ENCODE measurements at places on chromosomes 16 and 17.

- no peak for DNase-seq
These were observed 19.1 kb downstream of the FAM83G start for GRCh38 chr17:18985475-18985874.

DNA sequence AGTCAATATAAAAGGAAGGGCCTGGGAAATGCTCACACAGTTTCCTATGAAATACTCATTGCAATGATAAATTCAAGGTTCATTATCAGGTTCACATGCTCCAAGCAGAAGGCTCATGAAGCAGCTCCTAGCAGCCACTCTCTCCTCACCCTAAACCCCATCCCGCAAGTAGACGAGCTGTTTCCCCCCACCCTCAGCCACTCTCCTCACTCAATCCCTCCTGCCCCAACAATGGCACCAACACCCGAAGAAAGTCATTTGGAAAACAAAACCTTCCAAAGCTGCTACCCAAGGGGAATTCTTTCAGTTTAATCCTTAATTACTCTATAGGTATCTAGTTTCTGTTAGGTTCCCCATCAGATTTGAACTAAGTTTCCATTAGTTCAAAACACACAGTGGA, 69.7 kb downstream of the CREBBP start:
- DNase-seq, result no peak

DNA sequence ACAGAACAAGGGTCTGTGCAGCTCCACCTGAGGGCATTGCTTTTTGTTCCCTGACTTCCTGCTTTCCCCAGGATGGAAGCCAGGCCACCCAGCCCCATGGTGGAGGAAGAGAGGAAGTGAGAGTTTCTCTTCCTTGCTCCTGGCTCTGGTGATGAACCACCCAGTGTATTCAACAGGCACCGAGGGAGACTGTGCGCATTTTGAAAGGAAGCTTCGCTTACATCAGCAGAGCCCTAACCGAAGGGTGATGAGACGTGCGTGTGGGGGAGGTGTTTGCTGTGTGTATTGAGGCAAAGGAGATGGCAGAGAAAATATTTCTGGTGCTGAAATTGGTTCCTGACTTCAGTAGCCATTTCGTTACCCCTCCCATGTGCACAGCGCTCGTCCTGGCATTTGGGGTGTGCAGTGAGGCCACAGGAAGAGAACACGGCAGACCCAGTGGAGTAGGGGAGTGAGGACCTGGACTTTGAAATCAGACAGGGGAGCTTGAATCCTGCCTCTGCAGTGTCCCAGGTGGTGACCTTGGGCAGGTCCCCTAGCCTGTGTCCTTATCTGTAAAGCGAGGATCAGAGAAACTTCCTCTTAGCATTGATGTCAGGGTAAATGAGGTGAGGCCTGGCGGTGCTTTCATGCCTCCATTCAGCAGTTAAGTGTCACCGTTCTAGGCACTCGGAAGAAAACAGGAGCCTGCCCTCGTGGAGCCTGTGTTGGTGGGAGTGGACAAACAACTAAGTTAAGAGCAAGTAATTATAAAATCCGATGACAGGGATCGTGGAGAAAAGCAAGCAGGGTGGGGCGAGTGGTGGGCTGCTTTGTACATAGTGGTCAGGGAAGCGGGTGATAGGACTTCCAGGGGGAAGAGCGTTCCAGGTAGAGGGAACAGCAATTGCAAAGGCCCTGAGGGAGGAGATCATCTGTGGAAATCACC, 7.4 kb downstream of the CMIP start:
- DNase-seq, result peak; percentile 99

GRCh38 chr17:7295230-7296180, 1.1 kb upstream of the YBX2 start:
- no peak for DNase-seq

GRCh38 chr17:52979921-52980320, 821.4 kb upstream of the CA10 start:
- DNase-seq, result no peak

GRCh38 chr16:85687651-85688471, 893 bp downstream of the GINS2 start:
- DNase-seq, result no peak

DNA sequence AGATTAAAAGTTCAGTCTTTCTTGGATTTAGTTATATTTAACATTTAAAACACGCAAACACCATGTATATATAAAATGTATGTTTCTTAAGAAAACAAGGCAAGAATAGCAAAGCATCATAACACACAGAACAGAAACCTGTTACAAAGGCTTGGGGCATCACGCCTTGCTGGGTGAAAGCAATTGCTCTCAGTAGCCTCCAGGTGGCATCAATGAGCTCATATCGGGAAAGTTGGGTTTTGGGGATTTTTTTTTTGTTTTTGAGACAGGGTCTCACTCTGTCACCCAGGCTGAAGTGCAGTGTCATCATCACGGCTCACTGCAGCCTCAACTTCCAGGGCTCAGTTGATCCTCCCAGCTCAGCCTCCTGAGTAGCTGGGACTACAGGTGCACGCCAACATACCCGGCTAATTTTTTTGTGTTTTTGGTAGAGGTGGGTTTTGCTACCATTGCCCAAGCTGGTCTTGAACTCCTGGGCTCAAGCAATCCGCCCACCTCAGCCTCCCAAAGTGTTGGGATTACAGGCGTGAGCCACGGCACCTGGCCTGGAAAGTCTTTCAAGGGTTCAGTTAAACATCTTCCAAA, 56.9 kb downstream of the CYB5D2 start:
- DNase-seq, result peak; percentile 36

DNA sequence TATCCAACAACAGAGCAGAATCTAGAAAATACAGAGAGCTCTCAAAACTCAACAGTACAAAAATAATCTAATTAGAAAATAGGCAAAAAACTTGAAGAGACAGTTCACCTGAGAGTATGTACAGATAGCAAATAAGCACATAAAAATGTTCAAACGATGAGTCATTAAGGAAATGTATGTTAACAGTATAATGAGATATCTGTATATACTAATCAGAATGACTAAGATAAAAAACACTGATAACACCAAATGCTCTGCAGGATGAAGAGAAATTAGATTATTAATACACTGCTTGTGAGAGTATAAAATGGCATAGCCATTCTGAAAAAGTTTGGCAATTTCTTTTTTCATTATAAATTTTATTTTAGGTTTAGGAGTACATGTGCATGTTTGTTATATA, 1307.6 kb upstream of the GOT2 start:
- DNase-seq, result no peak

DNA sequence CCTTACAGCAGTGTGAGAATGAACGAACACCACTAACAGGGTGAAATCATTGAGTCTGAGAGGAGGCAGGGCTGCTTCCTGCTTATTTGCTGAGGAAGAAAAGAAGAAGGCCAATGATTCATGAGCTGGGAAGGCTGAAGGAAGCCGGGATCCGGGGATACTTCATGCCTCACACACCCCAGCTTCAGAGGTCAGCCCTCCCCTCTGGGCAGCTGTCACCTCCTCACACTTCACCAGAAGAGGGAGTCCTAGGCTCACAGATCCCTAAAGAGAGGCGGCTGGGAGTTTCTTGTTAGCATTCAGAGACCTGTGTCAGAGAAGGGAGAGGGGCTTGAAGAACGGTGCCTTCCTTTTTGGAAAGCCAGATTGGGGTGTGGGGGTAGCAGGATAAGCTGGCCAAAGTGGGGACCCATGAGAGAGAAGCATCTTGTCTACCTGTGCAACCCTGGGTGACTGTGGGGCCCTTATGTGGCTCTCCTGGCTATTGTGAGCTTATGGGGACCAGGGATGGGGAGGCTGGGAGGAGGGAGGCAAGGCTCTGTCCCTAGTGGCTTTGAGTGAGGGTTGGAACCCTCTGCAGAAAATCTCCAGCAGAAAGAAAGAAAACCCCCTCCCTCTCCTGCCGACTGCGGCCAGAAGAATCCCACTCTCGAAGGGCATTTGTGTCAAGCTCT, 94.6 kb downstream of the RGS9 start:
- peak; percentile 70 for DNase-seq

DNA sequence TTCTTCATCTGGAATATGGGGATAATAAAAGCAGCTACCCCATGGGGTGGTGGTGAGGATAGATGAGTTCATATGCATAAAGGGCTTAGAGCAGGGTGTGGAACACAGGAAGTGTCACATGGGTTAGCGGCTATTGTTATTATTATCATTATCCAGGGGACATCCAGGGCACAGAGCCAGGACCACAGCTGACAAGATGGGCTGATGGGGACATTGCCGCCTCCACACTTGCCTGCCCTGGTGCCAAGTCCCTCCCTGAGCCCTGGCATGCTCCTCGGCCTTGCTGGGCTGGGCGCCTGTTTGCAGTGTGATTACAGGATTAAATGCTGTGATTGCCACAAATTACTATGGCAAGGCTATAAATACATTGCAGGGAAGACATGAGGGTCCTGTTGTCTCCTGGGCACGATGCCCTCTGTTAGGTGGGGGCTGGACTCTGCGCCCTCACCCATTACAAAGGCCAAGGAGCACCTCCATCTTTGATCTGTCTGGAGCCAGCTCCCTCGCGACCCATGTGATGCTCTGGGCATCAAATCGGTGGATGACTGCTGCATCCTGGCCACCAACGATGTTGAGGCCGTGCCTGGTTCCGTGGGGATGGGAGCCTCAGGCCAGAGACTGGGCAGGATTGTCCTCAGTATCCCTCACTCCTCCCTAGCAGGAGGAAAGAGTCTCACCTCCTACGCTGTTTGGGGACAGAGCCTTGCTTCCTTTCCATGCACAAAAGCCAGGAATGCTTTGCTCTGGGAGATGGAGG, 43.2 kb downstream of the PIMREG start:
- DNase-seq, result no peak

DNA sequence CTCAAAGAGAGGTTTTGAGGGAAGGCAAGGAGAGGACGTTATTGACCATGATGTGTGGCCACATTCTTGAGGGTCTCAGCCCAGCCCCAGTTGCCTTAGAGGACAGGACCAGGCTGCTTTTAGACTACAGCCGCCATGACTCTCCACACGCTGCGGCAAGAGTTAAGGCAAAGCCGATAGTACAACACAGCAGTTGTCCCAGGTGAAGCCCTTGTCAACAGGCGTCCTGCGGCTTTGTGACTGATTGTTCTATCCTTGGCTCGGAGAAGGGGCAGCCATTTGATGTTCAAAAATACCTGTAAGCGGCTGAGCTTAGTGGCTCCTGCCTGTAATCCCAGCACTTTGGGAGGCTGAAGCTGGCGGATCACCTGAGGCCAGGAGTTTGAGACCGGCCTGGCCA, 28.8 kb downstream of the TMEM92 start:
- no peak for DNase-seq

DNA sequence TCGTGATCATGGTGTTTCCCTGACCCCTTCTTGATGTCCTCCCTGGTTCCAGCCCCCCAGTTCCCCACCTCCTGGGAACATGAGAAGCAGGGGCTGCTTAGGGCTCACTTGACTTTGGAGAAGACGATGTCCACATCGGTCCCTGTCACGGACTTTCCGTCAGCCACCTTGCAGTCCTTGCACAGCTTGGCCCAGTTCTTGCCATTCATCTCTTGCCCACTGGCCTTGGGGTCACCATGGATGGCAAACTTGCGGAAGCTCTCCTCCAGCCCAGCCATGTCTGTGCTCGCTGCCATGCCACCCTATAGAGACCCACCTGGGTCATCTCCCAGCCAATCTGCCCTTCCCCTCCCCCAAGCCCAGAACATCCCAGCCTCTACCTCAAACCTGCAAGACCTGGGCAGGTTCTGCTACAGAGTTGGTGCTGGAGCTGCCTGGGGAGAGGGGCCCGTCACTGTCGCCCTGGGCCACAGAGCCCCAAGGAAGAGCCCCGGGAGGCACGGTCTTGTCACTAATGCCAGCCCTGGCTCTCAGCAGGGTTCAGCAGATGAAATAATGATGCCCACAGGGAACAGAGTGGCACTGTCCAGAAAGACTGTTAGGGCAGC, 2.4 kb downstream of the TPPP3 start:
- no peak for DNase-seq

GRCh38 chr16:80158766-80159165, 382.0 kb upstream of the DYNLRB2 start:
- no peak for DNase-seq

- no peak for DNase-seq
These were observed 16.8 kb downstream of the TMEM94 start for GRCh38 chr17:75473246-75473645.

DNA sequence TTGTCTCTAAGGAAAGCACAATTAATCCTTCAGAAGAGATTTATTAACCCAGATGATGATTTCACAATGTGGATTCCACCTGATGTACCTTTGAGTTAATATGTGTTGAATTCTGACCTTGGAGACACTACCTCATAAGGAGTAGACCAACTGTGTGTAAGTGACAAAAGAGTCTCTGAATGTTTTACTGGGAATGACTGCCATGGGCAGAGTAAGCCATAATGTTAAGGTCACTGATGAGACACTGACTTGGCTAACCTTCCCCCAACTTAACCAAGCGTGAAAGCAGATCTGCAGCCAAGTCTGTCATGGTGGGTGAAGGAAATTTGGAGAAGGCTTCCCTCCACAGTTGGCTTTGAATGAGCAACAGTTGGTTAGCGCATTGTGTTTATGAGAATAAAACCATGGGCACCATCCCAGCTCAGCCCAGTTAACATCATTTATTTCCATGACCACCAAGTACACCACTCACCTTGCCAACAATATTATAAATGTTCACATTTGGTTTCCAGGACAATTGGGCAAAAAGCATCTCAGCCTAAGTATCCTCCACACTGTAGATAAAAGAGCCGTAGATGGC, 618.5 kb downstream of the KCNJ2 start:
- DNase-seq, result no peak

- DNase-seq, result peak; percentile 68
These were observed 20.7 kb downstream of the TRAP1 start for GRCh38 chr16:3696425-3697218.

DNA sequence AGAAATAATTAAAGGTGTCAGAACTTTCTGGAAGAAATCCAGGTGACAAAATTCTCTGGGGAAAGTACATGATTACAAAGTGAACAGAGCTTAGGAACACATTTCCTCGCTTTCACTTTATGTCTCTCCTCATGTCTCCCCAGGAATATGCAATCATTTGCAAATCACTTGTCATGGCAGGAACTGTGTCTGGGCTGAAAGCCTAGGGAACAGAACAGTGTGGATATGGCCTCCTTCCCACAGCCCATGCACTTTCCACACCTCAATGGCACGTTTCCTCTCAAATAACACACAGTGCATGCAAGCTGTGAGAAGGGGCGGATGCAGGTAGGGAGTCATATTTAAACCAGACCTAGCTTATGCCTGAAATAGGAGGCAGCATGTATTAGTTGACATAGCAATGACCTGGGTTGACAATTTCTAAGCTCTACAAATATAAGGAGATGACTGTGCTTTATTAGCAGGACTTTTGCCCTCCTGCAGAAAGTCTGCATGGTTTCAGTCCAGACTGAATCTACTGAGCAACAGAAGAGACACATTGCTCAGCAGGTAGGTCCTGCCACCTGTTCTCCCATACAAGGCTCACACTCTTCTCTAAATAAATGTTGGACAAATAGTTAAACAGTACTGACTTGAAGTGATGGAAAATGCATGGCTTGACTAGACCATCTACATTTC, 236.0 kb upstream of the ELAC2 start:
- DNase-seq, result no peak

DNA sequence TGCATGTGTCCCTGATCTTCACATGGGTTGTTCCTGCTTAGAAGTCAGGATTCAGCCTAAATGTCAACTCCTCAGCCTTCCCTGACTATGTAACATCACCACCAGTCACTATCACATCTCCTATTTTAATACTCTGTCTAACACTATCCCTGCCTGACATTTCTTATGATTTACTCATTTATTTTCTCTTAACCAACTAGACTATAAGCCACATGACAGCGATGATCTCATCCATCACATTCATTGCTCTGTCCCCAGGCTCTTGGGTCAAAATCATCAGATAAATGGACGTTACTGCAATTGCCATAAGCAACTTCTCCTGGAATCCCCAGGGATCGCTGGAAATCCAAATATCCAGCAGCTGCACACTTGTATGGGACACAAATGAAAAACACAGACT, 15.7 kb downstream of the CDRT4 start:
- no peak for DNase-seq
